ENCODE measurements at places on chromosomes 12 and 14.

- DNase-seq: no peak
These were observed 24.3 kb upstream of the OR6J1 start for GRCh38 chr14:22668417-22668816.

DNA sequence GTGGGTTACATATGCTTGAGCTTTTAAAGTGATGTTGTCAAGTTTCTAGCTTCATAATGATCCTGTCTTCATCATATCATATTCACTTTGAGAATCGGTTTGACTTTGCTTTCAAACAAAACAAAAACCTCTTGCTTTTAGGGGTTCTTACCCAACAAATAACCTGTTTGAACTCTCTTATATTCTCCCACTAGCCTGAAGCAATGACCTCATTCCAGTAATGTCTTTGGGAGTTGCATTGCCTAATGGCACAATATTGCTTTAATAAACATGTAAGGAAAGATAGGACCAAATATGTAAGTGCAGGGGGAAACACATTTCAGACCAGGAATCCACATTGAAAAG lies 27.7 kb downstream of the WBP11 start:
- DNase-seq: no peak

GRCh38 chr12:26453246-26453645 lies 257.9 kb downstream of the SSPN start:
- DNase-seq: no peak

- no peak for DNase-seq
These were observed 24.7 kb downstream of the TRAPPC6B start for GRCh38 chr14:39145266-39145966.

DNA sequence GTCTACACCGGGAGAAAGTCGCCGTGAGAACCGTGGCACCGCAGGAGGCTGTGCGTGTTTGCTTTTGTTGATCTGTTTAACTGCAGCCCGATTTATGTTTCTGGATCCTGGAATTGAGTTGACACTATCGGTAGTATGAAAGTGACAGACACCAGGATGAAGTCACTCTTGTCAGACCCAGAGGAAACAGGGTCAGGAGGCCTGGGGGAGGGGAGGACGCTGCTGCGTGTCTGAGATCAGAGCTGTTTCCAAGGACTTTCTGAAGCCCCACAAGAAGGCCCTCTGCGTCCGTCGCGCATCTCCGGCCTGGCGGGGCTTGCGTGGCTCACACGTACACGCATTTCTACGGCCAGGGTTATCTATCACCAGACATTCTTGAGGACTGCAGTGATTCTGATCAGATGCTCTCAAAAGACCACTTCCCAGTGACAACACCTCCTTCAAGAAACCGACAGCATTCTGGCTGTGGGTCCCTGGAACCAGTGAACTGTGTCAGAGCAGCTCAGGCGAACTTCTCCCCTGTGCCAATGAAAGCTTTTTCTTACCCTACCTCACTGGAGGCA lies 263.4 kb downstream of the ADGRD1 start:
- DNase-seq: no peak

GRCh38 chr12:69341328-69341727 lies 6.9 kb upstream of the LYZ start:
- DNase-seq: no peak

DNA sequence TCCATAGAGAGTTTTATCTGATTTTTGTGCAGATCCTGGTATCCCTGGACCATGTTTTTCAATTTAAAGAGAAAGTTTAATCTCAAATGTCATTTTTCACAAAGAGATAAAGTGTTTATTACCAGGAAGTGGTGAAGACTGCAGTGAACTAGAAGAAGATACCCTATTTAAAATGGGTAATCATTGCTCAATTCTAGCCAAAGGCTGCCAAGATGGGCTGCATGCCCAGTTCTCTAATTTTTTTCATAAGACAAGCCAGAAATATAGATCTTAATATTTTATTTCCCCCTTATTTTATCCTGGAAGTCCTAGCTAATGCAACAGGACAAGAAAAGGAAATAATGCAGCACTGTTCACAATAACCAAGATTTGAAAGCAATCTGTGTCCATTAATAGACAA lies 343.5 kb downstream of the PCNX1 start:
- no peak for DNase-seq

DNA sequence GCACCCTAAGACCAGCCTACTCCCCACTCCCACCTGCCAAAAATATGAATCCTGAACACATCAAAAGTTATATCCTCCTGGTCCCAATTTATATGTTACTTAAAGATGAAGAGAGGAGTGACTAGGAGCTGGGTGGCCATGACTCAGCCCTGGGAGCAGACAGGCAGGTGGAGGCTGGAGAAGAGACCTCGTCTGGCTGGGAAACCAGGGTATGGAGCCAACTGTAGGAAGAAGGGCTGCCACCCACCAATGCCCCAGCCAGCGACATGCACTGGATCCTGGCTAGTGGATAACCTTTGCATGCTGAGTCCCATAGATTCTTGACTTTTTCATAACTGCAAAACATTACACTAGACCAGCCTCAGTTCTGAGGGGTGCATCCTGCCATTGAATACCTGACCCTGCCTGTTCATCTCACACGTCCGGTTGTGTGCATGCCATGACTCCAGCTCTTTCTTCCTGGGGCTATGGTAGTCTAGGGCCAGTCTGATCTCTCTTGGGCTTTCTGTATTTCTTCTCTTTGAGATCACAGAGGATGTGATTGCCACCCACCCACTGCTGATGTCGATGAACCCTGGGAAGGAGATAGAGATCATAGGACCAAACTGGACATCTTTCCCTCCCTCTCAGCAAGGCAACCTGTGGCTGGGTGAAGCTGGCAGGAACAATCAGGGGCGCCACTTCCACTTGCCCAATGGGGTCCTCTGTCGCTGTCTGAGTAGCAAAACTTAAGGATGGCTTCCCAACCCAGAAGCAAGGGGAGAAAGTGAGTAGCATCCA lies 69.6 kb upstream of the DDX11 start:
- no peak for DNase-seq

DNA sequence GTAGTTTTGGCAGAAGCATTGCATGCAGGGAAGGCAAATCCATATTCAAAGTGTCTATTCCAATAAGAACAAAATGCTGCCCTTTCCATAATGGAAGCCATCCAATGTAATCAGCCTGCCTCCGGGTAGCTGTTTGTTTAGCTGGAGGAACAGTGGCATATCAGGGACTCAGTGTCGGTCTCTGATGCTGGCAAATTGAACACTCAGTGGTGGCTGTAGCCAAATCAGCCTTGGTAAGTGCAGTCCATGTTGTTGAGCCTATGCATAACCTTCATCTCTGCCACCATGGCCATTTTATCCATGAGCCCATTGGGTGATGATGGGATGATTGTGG lies 147.8 kb upstream of the MAX start:
- no peak for DNase-seq

All from activated CD4-positive, alpha-beta T cell treated with anti-CD3 and anti-CD28 coated beads, Interleukin-2, amount 50 U/mL, for 48 hours (primary cell).